Coronary artery (tissue), 2 donors: ENCODE measurements at places on chromosomes 3 and 15.

GRCh38 chr3:69226071-69226470 is 103.7 kb upstream of the LMOD3 start:
- no peak for DNase-seq

- DNase-seq = no peak
These were observed 4.1 kb upstream of the APOD start for GRCh38 chr3:195587824-195588223.

DNA sequence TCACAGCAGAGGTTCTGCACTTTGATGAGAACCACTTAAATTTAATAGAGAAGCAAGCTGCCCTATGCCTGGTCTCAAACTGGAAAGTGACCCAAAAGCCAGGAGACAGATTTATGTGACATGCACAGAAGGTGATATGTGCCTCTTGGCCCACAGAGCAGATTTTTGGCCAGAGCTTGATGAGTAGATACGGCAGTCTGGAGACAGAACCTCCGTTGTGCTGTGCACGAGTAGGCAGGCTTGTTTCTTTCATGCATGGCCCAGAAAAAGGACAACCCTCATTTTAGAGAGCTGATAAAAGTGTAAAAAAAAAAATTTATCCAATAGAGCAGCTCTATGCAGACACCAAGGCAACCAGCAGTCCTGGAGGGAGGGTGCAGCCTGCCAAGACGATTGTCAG is 423.1 kb downstream of the CNTN6 start:
- no peak for DNase-seq

DNA sequence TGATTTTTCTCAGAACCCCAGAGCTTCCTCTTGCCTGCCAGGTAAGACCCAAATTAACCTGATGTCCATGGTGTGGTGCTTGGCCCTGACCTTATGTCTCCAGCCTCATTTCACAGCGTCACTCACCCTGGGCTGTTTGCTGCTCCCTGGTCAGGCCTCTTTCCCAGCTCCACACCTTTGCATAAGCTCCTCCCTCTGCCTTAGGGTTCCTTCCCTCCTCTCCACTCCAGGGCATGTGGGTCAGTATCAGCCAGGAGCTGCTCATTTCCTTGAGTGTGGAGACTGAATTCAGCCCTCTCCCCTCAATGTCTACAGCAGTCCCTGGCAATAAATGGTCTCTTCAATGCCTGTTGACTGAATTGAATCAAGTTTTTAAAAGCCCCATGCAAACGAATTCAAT is 75.6 kb upstream of the ANKRD34C start:
- no peak for DNase-seq

GRCh38 chr15:35689266-35689665 is 143.3 kb upstream of the DPH6 start:
- DNase-seq = no peak

- DNase-seq = no peak
These were observed 85.3 kb upstream of the LIMD1 start for GRCh38 chr3:45509038-45509767.

DNA sequence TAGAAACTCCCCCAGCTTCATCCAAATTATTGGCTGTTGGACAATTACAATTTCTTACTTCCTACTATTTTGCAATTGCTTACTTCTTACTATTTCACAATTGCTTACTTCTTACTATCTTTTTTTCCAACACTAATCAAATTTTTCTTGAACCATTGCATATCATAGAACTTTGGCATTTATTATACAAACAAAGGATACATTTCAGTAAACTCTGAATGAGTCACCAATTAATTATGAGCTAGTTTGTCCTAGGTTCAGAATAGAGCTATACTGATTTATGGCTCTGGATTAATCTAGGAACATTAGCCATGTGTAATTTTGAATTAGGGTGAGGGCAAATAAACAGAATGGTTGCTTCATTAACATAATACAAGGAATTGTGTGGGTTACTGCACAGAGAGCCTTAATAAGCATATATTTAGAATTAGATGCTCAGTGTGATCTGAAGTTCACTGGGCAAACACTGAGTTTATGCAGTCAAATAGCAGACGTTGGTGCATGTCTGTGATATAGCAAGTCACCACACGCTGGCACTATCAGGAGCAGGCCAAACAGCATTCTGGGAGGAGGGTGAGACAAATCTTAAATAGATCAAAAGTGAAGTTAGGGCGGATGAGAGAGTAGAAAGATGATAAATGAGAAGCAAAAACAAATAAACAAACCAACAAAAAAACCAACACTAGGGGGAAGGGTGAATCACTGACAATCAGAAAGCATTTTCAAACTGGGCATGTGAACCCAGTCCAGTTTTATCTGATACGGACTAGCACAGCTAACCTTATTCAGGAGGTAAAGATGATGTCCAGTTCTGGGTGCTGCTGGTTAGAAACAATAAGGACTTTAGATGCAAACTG is 21.5 kb downstream of the GABRR3 start:
- no peak for DNase-seq

DNA sequence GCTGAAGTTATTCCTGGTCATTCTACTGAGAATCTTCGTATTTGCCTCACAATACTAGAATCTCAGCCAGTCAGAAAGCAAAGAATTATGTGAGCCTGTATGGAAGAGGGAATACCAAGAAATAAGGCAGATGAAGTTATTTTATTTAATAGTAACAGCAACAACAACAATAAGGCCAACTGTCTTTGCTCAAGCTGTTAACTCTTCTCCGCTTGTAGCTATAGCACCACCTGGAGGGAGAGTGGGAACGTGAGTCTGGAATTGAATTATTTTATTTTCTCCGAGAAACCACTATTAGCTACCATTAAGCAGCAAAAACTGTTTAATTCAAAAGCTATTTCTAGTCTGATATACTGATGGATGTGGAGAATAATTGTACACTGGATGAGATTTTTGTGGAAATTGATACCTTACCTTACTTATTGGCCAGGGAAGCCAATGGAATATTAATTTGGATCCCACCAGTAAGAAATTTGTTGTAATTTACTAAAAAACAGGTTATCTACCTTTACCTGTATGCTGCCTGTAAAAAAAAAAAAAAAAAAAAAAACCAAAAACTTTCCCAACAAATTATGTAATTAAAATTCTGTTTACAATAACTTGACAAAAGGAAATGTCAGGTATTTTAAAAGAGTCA is 50.1 kb downstream of the CALML4 start:
- no peak for DNase-seq
